Fibroblast of skin of right biceps (primary cell): ENCODE measurements at places on chromosomes 16 and 17.

- peak; percentile 20 for DNase-seq
Measured at GRCh38 chr17:28086519-28086918, 44.0 kb downstream of the NLK start.

- peak; percentile 35 for DNase-seq
Measured at GRCh38 chr16:10078541-10078949, 103.7 kb downstream of the GRIN2A start.

DNA sequence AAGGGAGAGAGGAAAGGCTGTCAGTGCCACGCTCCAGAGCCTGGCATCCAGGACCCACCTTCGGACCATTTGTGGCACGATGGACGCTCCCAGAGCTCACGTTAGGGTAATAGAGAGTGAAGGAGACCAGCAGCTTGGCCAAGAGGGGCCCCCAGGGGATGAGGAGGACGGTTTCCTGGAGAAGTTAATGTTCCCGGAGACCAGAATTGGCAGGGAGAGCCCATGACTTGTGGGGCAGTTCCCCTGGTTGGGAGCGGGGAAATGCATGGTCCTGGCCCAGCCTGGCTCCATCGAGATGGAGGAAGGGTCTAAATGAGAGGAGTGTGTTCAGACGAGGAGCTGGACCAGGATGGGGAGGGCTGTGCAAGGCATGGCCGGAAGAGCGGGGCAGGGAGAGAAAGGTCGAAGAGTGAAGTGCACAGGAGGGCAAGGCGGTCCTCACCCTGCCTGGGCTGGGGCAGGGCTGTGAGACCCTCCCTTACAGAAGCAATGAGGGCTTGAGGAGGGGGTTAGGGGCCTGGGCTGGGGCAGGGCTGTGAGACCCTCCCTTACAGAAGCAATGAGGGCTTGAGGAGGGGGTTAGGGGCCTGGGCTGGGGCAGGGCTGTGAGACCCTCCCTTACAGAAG, 2.9 kb upstream of the HIC1 start:
- DNase-seq = no peak

DNA sequence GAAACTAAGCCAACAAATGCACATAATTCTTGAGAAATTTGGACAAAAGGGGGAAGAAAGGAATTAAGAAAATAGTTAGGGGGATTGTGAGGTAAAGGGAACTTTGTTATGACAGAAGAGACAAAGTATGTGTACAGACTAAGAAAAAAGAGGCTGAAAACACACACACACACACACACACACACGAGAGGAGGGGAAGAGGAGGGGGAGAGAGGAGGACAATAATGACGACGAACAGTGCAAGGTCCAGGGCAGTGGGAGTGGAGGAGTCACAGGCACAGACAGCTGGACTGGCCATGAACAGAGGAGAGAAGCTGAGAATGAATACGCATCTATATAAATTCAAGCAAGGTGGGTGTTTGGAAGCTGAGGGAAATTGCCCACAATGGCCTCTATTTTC, 44.6 kb downstream of the MARVELD3 start:
- DNase-seq = no peak
